ENCODE measurements at places on chromosomes 1 and 21.

- DNase-seq = no peak
These were observed 44.0 kb downstream of the UBASH3A start for GRCh38 chr21:42447732-42448131.

- no peak for DNase-seq
These were observed 117.4 kb upstream of the SLC45A1 start for GRCh38 chr1:8200317-8201115.

- DNase-seq = no peak
These were observed 104.9 kb upstream of the SNX7 start for GRCh38 chr1:98556521-98557158.

DNA sequence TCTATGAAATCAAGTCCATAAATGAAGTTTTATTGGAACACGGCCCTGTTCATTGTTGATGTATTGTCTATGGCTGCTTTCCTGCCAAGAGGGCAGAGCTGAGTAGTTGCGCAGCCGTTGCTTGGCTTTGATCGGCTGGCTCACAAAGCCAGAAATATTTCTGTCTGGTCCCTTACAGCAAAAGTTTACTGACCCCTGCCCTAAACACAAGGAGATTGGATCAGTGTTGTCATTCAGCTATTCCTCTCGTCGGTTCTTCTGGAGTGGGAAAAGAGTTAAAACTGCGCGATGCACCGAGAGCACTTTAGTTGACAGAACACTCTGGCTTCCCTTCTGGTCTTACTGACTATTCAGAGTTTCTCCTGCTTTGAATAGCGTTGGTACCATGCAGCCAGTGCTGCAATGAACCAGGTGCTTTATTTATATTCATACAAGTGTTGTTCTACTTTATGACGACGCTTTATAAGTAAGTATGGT is 868 bp downstream of the ZBTB40 start:
- DNase-seq = no peak

GRCh38 chr1:44239331-44239960 is 26.2 kb downstream of the DMAP1 start:
- DNase-seq = no peak

DNA sequence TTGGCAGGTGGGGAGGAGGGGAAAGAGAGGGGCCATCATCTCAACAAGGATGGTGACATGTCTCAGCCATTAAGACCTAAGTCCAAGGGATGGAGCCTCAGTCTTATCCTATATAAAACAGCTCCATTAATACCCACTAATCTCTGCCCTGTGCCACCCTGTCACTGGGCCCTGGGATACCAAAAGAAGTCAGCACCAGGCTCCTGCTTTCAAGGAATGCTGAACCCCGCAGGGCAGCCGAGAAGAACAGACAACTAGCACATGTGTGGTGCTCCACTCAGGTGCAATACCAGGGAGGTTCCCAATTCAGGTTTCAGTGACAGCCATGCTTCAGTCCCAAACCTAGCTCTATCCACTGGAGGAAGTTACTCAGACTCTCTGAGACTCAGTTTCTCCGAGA is 128.4 kb downstream of the GRIK3 start:
- no peak for DNase-seq

- DNase-seq = no peak
These were observed 963.4 kb upstream of the ADGRL4 start for GRCh38 chr1:79969886-79970285.

DNA sequence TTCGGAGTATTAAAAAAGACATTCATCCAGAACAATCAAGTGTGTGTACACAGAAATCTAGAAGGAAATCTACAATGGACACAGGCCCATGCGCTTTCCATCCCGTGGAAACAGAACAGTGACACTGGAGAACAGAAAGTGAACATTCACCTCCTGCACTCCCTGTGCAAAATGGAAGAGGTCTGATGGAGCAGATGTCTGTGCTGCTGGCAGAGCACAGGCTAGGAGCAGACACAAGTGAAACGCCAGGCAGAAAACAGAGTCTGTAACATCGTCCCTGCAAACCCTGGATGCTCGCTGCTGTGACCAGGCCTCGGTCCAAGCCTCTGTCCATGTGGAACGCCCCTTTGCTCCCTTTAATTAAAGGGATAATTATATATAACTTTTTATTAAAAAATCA is 36.1 kb downstream of the SLC45A1 start:
- no peak for DNase-seq

GRCh38 chr21:37273911-37274690 is 7.0 kb upstream of the VPS26C start:
- no peak for DNase-seq

GRCh38 chr1:223776826-223777454 is 64.6 kb downstream of the CAPN2 start:
- no peak for DNase-seq

DNA sequence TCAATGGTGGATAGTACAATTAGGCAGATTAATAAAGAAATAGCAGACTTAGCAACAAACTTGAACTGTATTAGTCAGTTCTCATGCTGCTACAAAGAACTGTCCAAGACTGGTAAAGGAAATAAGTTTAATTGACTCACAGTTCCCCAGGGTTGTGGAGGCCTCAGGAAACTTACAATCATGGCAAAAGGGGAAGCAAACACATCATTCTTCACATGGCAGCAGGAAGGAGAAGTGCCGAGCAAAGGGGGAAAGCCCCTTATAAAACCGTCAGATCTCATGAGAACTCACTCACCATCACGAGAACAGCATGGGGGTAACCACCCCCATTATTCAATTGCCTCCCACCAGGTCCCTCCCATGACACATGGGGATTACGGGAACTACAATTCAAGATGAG is 27.1 kb upstream of the PDE4B start:
- DNase-seq = no peak

- DNase-seq = no peak
These were observed 45.1 kb upstream of the RNF11 start for GRCh38 chr1:51190961-51191360.

GRCh38 chr1:247895163-247895637 is at the start of gene OR2W3:
Gene OR2W3 (plus strand): TSS chr1:247895587. CDS start chr1:247895587, 0 bp downstream.
- DNase-seq = no peak

- DNase-seq = no peak
These were observed 12.5 kb downstream of the SMIM12 start for GRCh38 chr1:34847094-34847493.

- no peak for DNase-seq
These were observed 36.4 kb upstream of the ETS2 start for GRCh38 chr21:38769191-38769780.

- peak; percentile 61 for DNase-seq
These were observed 25.9 kb upstream of the DNAJC11 start for GRCh38 chr1:6727535-6727934.

GRCh38 chr1:231923491-231924041 is 297.0 kb downstream of the DISC1 start:
- DNase-seq = no peak

GRCh38 chr1:9473032-9473807 is 66.0 kb upstream of the SLC25A33 start:
- DNase-seq = no peak

DNA sequence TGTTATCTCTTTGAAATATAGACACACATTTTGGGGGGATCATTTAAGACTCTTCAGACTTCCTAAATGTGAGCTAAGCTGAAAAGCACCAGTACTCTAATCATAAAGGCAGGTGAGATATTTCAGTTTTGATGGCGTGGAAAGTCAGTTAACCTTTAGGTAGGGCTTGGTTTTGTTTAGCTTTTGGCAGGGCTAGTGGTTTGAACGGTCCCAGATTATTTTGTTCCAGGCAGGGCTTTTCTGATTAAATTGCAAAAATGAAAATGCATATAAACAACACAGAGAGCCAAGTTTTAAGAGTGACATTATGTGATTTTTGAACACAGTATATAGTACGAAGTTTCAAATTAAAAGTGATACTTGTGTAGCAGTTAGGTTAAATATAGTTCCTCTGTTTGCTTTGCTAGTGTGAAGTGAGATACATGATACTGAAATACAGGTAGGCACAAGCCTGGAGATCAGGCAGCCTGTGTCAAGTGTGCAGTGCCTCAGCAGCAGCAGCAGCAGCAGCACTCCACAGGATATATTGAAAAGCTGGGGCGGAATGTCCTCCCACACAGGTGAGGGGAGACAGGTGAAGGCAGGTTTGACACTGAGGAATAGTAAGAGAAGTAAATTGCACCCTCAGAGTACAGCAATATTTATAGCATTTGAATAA is 47.4 kb downstream of the CAMTA1 start:
- no peak for DNase-seq

DNA sequence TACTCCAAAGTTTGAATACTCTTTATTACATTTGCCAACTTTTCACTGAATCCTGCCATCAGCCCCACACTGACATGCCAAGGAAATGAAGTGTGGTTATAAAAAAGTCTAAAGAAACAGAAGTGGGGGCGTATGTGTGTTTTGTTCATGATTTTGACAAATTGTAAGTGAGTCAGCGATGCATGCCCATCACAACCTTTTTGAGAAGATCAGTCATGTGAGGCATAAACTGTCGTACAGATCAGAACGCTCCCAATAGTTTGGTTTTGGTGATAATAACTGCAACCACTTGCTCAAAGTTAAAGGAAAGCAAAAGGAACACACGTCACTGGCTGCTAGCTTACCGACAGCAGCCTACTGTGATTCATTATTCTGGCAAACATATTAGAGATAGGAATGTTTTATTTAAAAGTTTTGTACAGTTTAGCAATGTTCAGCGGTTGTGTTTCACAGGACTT is 95.6 kb downstream of the RGS2 start:
- DNase-seq = no peak

All from activated naive CD8-positive, alpha-beta T cell treated with anti-CD3 and anti-CD28 coated beads, Interleukin-2, amount 10 ng/mL, durations not matched to agents 7 days and 5 days (primary cell).